Hematopoietic multipotent progenitor cell (in vitro differentiated cells): ENCODE measurements at places on chromosomes 2 and 18. TPM values are rescaled to one million over a fixed set of nuclear protein-coding genes. Genes with fewer than 3 reads are reported as not detected.
A peak's percentile ranks its signal among the peaks of the same experiment; 100 is the strongest.

- DNase-seq = no peak
Observed at GRCh38 chr2:172087207-172087779, 2.0 kb downstream of the DLX1 start.

GRCh38 chr2:133680343-133681049 is 112.2 kb upstream of the NCKAP5 start:
- no peak for DNase-seq

DNA sequence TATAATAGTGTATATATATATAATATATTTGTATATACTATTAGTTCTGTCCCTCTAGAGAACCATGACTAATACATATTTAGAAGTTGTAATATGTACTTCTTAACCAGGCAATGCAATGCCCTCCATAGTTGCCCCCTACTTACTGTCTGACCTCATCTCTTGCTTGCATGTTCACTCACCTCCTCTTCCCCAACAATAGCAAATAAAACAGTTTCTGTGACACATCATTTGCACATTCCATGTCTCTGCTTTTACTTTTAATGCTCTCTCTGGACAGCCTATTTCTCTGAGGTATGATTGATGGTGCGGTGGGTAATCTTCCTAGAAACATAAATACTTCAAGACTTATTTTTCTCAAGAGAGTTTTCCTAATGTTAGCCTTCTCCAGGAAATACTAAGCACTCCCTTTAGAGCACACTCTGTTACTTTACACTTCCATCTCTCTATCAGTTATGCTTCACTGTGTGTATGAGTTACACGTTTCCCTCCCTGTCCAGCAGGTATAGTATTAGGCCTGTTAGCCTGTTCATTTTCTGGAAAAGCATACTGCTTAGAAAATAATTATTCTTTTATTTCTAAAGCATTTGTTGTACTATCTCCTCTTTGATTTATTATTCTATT is 295.6 kb upstream of the LRATD1 start:
- no peak for DNase-seq

- no peak for DNase-seq
Observed at GRCh38 chr2:231413921-231414476, 18.5 kb downstream of the B3GNT7 start.

The CD8B2 gene
- under 0.01 TPM for total RNA-seq

DNA sequence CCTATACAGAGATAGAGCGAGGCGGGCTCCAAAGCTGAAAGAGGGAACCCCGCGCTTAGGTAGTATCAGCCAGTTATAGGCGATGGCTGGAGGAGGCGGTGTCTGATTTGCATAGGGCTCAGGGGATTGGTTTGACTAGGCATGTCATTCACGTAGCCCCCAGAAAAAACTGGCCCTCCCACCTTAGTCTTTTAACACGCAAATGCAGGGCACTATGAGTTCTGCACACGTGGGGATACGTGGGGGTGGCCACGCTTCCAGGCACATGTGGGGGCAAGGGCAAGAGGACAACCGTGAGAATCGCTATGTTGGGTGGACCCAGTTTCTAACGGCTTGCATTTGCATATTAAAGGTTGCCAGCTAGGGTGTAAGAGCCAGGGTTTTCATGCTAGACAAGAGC is 56.7 kb upstream of the MSTN start:
- no peak for DNase-seq

DNA sequence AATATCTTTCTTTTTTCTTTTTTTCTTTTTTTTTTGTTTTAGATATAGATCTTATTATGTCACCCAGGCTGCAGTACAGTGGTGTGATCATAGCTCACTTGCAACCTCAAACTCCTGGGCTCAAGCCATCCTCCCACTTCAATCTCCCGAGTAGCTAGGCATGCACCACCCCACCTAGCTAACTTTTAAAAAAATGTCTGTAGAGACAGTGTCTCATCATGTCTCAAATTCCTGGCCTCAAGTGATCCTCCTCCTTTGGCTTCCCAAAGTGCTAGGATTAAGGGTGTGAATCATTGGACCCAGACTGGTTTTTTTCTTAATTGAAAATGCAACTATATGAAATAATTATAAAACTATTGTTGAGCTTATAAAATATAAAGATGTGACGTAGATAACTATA is 9.8 kb upstream of the ZCCHC2 start:
- DNase-seq = no peak

DNA sequence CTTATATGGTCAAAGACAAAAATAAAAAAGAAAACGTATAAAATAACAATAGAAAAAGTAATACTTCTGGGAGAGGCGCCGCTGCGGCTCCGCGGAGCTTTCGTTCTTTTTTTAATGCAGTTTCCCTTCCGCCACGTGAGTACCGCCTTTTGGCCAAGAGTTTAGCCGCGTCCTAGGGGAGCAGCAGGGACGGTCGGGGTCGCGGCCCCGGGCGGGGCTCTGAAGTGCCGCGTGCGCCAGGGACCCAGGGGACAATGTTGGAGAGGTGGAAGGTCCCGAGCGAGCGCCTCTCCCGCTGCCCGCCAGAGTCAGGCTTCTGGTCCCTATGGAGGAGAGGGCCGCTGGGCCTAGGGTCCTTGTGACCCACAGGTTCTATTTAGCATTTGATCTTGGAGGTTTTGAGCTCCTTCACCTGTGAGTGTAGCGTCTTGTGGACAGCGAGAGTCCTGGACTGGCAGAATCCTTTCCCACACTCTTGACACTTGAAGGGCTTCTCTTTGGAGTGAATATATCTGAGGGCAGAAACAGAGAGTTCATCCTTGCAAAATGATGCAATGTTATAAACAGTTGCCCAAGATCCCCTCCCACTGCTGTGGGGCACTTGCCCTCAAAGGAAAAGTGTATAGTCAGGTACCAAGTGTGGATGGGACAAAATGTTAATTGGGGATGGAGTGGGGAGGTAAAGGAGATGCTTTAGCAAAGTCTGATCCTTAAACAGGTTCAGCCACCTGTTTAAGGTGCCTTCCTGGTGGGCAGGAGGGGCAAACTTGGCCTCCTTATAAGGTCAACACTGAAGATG is 6.3 kb downstream of the OSR1 start:
- no peak for DNase-seq

The ANKRD30BL gene
- total RNA-seq = not detected

GRCh38 chr2:24317491-24317920 is 42.8 kb downstream of the ITSN2 start:
- no peak for DNase-seq

GRCh38 chr2:9753276-9753600 is 90.0 kb upstream of the TAF1B start:
- peak; percentile 60 for DNase-seq

DNA sequence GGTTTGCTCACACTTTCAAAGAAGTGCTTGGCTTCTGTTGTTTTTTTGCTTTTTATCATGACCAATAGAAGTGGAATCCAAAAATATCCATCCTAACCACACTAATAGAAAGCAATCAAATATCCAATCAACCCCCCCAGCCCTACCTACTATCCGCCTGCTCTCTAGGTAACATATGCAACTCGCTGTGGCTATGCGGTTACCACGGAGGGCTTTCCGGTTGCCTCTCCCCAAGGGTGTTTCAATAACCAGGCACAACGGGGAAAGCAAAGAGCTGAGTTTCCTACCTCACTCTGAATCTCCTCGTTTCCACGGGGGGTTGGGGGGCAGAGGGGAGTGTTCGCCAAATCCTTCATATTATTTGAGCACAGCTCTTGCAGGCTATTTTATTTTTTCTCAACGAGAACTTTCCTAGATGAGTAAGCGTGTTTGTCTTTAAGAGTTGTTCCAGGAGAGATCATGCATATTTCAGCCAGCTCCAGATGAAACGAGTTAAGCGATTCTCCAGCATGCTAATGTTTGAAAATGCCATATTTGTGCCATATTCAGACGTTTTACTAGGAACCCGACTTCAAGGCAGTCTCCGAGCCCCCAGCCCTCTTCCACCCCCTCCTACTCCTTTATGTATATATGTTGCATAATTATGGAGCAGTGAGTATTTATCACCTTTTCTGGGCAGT is 30.3 kb downstream of the PAX3 start:
- no peak for DNase-seq

GRCh38 chr2:234544659-234545611 is 48.1 kb upstream of the ARL4C start:
- DNase-seq = peak; percentile 54

The ZSWIM2 gene
- total RNA-seq = not detected

DNA sequence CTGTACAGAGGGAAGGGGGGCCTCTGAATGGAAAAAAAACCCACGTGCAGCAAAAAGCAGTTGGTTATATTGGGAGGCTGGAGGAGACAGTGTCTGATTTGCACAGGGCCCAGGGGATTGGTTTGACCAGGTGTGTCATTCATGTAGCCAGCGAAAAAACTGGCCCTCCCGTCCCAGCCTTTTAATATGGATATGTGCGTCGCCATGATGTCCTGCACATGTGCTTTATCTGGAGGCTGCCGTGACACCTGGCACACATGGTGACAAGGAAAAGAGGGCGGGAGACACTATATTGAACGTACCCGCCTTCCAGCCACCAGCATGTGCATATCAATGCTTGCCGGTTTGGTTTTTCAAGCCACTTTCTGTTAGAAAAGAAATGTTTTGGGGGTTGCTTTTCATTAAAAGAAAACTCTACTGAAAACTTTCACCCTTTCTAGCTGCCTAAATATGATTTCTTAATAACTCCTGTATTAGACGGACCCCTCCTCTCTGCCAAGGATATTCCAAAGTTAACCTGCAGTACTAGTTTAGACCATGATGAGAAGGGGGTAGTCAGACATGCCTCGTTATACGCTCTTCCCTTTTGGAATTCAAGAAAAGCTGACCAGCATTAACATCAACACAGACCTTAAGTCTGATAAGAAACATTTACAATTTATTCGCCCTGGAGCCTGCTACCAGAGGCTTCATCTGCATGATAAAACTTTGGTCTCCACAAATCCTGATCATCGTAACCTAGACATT is 16.2 kb downstream of the SLC25A52 start:
- DNase-seq = no peak

DNA sequence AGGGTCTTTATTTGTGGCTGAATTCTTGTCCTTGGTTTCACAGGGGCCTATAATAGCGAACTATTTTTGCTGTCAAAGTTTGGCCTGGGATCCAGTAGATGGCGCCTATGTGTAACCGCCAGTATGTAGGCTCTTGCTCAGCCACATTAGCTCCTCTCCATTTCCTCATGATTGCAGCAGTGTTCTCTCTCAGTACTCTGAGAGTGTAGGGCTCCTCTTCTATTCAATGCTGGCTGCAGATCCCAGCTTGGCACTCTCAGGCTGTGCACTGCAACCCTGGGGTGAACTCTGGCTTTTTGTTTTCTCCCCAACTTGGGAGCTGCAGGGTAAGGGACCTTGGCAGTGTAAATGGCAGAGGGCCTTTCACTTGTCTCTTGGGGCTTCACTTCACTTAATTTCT is 344.6 kb upstream of the CHAC2 start:
- DNase-seq = peak; percentile 27

DNA sequence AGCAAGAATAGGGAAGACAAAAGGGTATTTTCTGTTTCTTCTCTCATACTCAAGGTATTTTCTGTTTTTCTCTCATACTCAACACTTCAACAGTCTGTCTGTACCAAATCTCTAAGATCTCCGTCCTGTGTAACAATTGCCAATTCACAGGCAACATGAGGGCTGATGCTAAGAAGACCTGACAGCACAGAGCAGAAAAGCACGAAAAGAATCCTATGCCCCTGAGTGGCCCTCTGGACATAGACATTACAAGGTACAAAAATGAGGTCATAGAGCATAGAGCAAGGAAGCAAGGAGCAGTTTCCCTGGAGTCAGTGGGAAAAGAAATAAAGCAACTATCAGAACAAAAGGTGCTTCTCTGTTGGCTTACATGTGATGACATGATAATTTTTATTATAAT is 1612.6 kb upstream of the CELF4 start:
- DNase-seq = no peak

DNA sequence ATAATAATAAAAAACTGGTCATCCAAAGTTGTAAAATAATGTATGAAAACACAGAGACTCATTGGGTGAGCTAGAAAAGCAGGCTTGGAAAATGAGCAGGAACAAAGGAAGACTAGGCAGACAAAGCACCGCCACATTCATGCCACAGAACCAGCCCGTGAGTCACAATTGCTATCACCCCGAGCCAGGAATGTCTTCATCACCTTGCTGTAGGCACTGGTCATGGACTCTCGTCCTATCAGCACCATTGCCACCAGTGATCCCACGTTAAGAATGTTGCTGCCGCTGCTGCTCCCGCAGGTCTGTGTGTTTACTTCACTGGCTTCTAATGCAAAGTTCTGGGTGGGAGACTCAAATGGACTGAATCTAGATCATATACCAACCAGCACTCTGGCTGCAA is 417.9 kb downstream of the PID1 start:
- DNase-seq = no peak

- peak; percentile 33 for DNase-seq
Observed at GRCh38 chr2:153871231-153872221, at the start of gene GALNT13. TSS of gene GALNT13 (plus strand) at chr2:153871922.

The TUBB8B gene
- total RNA-seq = not detected

The KCNK3 gene
- total RNA-seq = under 0.01 TPM

DNA sequence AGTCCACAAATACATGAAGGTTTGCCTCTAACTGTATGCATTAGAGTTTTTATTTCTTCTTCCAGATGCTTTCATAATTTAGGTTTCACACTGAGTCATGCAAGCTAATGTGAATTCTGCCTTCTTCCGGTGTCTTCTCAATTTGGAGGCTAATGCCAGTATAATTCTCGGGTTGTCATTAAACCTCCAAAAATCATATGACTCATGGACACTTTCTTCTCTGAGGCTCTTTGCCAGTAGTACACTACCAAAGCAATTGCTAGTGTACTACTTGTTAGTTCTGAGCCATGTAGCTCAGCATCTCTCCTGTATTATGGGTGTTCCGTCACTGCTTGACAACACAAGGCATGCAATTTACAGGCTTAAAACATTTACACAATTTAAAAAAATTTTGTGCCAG is 137.1 kb downstream of the VWC2L start:
- no peak for DNase-seq

- no peak for DNase-seq
Observed at GRCh38 chr2:22999951-23000350, 385.0 kb upstream of the KLHL29 start.

The ARHGEF4 gene
- under 0.01 TPM for total RNA-seq

DNA sequence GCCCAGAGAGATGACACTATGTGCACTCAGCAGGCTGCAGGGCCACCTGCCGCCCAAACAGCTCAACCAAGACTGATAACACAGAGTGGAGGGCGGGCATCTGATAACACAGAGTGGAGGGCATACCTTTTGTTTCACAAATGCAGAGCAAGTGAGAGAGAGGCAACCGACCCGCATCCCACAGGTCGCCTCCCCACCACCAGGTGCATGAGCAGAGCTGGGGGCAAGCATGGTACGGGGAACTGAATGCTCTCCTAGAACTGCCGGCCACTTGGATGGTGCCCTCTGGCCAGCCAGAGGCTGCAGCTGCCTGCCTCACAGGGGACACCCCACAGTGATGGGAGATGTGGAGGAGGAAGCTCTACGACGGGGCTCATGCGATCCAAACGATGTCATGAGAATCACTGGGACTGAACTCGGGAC is 49.5 kb downstream of the ANO7 start:
- no peak for DNase-seq

DNA sequence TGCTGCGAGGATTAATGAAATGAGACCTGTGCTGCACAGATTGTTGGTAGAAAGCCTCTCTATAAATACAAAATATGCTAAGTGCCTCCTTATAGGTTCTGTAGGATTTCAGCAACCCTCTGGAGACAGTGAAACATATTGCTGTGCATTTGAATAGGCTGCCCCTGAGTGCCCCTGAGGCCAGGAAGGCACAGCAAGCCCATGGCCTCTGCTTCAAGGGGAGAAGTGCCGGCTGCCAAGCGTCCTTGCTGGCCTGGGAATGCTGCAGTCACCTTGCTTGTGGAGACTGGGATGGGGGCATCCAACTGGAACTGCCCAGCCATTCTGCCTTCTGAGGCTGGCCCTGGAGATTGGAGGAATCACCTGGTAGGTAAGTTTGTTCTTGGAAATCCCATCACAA is 397.2 kb upstream of the SMIM21 start:
- DNase-seq = no peak

The CRIM1 gene
- total RNA-seq = 28.3 TPM

GRCh38 chr2:103960951-103961350 is 893.0 kb upstream of the POU3F3 start:
- DNase-seq = no peak
